Bronchial epithelial cell (primary cell): ENCODE measurements at places on chromosomes 4 and X.
A peak's percentile ranks its signal among the peaks of the same experiment; 100 is the strongest.

GRCh38 chrX:12052109-12052508 lies 86.2 kb upstream of the FRMPD4 start:
- no peak for DNase-seq

- no peak for DNase-seq
These were observed 11.7 kb upstream of the GYG2 start for GRCh38 chrX:2817036-2817435.

DNA sequence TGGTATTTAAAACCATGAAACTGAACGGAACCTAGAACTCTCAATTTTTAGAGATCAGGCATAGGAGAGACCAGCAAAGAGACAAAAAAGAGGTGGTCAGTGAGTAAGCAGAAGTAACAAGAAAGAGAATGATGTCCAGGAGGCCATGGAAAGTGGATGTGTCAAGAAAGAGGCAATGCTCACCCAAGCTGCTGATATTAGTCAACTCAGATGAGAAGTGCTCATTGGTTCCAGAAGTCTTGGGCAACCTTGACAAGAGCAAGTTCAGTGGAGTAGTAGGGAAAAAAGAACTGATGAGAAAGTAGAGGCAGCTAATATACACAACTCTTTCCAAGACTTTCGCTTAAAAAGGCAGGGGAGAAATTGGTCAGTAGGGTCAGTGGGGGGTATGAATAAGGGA lies 23.0 kb upstream of the CCDC149 start:
- DNase-seq: no peak

GRCh38 chrX:155876704-155877103 lies 4.4 kb upstream of the VAMP7 start:
- no peak for DNase-seq

- DNase-seq: no peak
These were observed 2.8 kb upstream of the PRDX4 start for GRCh38 chrX:23664496-23664895.

DNA sequence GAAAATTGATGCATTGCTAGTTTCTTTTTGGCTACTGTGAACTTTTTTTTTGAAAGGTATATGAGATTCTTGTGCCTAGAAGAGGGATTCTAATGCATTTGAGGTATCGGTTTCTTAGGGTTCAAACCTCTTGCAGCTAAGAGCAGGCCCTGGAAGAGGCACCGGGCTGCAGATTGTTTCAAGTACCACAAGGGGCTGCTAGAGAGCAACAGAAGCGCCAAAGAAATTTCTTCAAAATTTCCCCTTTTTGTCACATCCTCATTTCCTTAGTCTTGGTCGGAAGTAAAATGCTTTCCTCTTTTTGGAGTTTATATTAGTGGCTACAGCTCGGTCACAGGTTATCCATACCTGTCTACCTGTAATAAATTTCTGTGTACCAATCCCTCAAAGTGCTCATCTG lies 89.8 kb downstream of the PDGFRA start:
- peak; percentile 30 for DNase-seq

DNA sequence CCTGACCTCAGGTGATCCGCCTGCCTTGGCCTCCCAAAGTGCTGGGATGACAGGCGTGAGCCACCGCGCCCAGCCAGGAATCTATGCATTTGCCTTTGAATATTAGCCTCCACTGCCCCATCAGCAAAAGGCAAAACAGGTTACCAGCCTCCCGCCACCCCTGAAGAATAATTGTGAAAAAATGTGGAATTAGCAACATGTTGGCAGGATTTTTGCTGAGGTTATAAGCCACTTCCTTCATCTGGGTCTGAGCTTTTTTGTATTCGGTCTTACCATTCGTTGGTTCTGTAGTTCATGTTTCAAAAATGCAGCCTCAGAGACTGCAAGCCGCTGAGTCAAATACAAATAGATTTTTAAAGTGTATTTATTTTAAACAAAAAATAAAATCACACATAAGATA lies 44.2 kb upstream of the SHOX start:
- no peak for DNase-seq

DNA sequence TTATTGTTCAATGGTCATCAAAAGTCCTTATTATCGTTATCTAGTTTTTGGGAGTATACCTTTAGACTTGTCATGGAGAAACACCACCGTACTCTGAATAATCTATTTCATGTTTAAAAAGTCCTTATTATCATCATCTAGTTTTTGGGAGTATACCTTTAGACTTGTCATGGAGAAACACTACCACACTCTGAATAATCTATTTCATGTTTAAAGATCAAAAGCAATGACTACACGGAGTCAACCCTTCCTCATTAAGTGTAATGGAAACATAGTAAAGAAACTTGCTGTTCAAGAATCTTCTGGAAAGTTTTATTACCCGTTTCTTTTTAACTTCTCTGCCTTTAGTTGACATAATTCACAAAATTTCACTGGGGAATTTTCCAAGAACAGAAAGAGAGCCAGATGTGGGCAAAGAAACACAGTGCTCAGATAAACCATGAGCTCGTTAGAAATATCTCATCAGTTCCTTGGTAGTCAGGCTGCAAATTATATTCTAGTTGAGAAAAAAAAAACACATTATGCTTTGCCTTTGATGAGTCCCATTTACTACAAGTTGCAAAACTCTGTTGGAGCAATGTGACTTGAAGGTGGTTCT lies 158.8 kb downstream of the AFAP1 start:
- no peak for DNase-seq

GRCh38 chrX:46310815-46311497 lies 234.3 kb downstream of the ZNF674 start:
- DNase-seq: peak; percentile 67
